Stimulated activated CD4-positive, alpha-beta T cell treated with anti-CD3 and anti-CD28 coated beads, TNF-alpha, amount 100 ng/mL, for 1 hour (primary cell): ENCODE measurements at places on chromosomes 4 and X.

- DNase-seq, result no peak
These were observed 38.7 kb upstream of the JADE1 start for GRCh38 chr4:128770807-128771206.

- DNase-seq, result no peak
These were observed 51.2 kb upstream of the TADA2B start for GRCh38 chr4:6991771-6992557.

DNA sequence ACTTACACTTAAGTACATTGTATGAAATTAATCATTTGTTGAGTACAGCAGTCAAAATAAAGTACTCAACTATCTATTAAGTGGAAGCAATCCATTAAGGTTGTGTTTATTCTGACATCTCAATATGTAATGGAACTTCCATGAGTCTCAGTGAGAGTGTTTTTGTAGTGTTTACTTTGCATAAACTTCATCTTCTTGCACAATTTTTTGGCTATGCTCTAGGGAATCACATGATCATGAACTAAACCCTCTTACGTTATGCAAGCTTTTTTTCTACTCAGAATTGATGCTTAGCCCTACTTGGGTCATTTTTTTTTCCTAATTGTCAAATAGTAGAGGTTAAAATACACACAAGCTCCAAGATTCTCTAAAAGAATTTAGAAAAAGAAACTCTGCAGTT, 21.1 kb upstream of the PIGA start:
- DNase-seq, result no peak

DNA sequence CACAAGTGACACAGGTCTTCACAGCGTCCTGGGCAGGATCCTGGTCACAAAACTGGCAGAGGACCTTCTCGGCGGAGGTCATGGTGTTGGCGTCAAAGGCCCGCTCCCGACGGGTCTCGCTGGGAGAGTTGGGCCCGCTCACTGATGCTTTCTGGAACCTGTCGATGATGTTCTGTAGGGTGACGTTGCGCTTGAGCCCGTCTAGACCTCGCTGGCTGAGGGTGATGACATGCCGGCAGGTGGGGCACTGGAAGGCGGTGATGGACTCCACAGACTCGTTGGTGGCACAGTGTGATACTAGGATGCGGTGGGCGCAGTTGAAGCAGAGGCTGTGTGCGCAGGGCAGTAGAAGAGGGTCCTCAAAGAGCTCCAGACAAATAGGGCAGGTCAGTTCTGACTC, 53.2 kb downstream of the MID1 start:
- DNase-seq, result no peak

DNA sequence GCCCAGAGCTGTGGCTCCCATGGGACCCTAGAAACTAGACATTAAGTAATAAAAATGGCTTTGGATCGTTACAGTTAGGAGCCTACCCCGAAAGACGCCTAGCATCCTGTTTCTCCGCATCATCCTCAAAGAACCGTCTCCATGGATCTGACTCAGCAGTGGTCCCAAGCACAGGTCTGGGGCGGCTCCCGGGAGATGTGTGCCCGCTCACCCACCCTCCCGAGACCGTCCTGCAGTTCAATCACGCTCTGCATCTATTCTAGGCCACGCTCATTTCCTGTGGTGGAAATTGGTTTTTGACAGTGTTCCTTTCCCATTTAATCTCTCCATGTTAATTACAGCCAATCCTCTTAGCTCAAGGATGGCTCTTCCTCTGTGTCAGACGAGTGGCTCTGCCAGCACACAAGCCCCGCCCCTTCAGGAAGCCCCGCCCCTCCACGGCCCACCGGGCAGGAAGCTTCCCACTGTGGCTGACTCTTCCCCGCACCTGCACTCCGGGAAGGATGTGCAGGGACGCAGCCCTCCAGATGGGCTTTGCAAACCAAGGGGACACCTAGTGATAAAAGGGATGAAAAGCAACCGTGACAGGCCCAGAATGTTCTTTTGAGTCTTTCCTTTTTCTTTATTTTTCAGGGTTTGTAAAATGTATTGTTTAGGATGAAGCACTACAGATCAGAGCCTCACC, 34.5 kb upstream of the HELT start:
- peak; percentile 48 for DNase-seq

GRCh38 chr4:180949424-180950213, 1293.6 kb upstream of the TENM3 start:
- no peak for DNase-seq
